Upper lobe of left lung (tissue), 6 donors: ENCODE measurements at places on chromosomes 12 and 14. TPM values are rescaled to one million over a fixed set of nuclear protein-coding genes. Genes with fewer than 3 reads are reported as not detected.

PSMC6 gene
- 95.1 TPM for total RNA-seq

RHOJ gene
- total RNA-seq: 42.5 TPM

SLC17A8 gene
- total RNA-seq: 0.55 TPM

OR5AU1 gene
- not detected for total RNA-seq

SERPINA9 gene
- not detected for total RNA-seq

ACTR6 gene
- 4.2 TPM for total RNA-seq

HOXC11 gene
- total RNA-seq: not detected

PLCZ1 gene
- not detected for total RNA-seq

CLEC2B gene
- total RNA-seq: 29.5 TPM

MORN3 gene
- total RNA-seq: 0.69 TPM

WNT1 gene
- 0.34 TPM for total RNA-seq

FKBP4 gene
- 41.5 TPM for total RNA-seq
